ENCODE measurements at places on chromosomes 7 and 10.
A peak's percentile ranks its signal among the peaks of the same experiment; 100 is the strongest.

DNA sequence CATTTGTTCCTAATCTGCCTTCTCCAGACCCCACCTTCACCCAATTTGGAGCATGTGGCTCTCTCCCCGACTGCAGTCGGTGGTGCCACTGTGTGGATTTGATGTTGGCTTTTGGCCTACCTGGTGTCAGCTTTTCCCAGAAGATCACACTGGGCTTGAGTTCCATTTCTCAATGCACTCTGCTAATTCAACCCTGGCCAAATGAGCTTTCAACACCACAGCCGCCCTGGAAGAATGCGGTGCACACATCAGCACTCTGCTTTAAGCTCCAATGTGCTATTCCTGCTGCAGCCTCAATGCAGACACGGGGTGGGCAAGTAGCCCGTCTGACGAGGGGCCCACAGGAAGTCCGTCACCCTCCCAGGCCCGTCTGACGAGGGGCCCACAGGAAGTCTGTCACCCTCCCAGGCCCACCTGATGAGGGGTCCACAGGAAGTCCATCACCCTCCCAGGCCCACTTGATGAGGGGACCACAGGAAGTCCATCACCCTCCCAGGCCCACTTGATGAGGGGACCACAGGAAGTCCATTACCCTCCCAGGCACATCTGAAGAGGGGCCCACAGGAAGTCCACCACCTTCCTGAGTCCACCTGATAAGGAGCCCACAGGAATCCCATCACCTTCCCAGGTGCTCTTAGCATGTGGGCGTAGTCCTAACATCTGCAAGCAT is 64.4 kb downstream of the ASB13 start:
- no peak for DNase-seq

DNA sequence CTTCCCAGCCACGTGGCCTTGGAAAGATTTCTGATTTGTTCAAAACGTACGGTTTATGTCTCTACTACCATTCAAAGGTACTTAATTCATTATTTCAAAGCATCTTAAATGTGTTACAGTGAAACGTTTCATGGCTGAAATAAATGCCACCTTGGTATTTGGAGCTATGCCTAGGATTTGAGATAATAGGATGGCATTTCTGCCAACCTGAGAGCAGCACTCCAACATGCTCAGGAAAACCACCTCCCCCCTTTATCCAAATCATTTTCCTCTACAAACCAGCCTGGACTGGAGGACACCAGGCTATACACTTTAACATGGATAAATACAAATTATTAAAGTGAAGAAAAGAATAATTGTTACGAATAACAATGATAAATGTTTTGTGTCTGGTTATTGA is 260.9 kb downstream of the ZMYND11 start:
- DNase-seq, result no peak

DNA sequence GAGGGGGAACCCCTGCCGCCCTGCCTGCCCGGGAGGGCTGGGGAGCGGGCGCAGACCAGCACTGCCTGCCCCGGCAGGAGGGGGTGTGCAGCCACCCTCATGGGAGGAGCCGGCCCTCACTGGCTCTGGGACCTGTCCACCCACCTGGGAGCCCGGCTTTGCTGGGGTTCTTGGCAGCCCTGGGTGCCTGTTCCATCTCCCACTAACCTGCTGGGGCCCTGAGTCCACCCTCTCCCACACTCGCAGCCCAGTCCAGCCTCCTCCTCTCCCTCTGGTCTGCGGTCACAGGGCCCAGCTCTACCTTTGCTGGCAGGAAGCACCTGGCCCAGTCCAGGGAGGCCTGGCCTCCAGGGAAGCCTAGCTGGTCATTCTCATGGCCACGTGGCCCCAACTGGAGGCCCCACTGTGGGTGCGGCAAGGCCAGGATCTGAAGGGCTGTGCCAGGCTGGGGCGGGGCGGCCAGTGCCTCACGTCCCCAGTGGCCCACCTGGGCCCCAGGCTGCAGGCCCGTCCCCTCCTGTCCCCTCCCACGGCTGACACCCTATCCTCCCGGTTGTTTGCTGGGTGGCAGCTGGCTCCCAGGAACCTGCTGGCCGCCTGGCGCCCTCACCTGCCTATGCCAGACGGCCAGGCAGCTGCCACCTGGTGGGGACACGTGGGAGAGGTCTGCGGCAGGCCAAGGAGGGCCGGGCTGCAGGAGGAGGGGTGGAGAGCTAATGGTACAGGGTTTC is at the start of gene TMEM184A:
Gene TMEM184A, minus strand, starts transcription at position 393 of the 731 bp plus-strand sequence. CDS start 721 bp downstream, outside the sequence.
- DNase-seq, result peak; percentile 36

- DNase-seq, result no peak
Measured at GRCh38 chr7:155122831-155123230, 52.7 kb downstream of the HTR5A start.

GRCh38 chr7:5442757-5443305 is 19.2 kb upstream of the TNRC18 start:
- DNase-seq, result no peak

DNA sequence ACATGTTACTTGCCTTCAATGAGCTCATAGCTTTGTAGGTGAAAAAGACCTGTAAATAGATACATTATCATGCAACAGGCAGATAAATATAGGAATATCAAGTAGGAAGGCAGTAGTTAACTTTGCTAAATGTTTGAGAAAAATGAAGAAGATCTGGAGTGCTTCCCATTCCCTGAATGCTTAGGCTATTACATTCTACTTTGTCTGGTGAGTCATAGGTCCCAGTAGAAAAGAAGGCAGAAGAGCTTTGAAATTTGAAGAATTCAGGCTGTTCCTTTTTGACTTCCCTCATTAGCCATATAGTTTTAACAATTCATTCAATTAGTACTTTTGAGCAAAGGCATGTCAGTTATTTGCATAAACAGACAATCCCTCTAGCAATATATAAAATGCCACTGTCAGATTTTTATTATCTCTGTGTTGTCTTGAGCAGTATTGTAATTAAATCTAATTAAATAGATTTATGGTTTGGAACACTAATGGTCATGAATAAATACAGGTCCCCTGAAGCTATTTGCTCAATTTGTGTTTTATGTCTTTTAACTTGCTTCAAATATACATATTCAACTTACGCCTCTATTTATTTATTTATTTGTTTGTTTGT is 875.0 kb downstream of the REEP3 start:
- no peak for DNase-seq

- no peak for DNase-seq
Measured at GRCh38 chr10:88835910-88836221, 15.8 kb downstream of the ANKRD22 start.

GRCh38 chr7:55160539-55160938 is 141.7 kb downstream of the EGFR start:
- DNase-seq, result no peak

DNA sequence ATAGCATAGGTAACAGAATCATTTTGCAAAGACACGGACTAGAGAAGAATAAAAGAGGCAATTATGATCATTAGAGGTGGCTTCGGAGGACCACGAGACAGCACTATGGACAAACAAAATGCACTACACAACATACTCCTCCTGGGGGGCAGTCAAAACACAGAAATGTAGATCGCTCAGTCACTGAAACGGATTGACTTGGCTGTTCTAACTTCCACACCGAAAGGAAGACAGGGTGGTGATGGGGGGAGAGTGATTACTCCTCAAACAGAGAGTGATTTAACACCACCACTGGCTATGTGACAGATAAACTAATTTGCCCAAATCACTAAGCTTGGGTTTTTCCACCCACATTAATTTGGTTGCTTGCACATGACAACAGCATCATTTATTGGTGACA is 14.1 kb upstream of the PPA1 start:
- no peak for DNase-seq

DNA sequence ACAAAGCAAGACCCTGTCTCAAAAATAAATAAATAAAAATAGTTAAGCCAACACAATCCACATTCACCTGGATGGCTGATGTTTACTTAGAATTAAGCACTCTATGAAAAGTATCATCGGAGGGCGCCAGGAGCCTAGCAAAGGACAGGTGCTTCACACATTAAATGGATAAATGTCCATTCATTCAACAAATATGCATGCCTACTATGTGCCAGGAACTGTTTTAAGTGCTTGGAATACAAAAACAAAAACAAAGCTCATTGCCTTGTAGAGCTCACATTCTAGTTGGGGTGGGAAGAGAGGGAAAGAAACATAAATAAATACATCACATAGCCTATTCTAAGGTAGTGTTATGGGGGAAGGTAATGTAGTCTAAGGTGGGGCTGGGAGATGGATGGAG is 4.1 kb downstream of the BAIAP2L1 start:
- no peak for DNase-seq

DNA sequence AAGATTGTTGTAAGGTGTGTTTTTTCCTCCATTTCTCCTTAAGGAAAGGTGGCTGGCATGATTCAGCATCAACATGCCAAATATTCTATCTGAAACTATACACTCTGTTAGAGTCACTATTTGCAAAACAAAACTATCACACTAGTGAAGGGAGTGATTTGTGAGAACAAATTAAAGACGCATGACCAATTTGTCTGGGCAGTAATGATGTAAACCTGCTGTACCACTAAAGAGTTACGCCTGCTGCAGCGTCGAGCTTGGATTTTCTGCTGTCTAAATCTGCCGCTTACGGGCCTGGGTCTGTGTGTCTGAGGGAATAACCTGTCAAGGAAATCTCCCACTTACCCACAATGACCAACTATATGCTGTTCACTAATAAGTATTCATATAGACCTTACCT is 648.3 kb downstream of the PARD3 start:
- DNase-seq, result no peak

- no peak for DNase-seq
Measured at GRCh38 chr7:116770941-116771340, 91.4 kb upstream of the CAPZA2 start.

DNA sequence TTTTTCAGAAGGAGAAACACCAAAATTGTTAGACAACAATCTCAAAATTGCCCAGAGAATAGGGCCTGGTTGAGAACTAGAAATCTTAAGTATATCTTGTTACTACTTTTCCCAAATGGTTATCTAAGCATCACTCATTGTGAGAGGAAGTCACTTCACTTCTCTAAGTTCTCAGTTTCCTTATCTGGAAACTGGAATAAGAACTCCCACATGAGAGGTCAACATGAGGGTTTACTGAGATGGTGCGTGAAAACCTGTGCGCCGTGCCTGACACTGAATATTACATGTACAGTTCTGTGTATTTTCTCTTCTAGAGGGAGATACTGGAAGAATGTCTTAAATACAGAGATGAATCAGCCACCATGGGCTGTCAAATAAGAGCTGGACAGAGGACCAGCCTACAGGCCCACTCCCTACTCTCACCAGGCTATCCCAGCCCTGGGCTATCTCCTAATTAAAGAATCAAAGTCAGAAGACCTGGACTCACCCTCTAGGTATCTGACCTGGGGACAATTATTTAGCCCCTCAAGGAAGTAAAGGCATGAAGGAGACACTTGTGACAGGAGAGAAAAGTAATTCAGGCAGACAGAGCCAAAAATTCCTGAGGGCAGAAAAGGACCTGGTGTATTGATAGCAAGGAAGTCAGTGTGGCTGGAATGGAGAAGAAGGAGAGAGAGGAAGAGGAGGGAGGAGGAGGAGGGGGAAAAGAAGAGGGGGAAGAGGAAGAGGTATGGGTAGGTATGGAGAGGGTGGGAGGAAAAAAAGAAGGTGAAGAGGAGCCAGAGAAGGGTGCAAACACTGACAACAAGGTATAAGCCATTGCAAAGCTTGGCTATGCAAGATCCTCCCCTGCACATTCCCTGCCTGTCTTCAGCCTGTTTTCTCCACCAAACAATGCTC is 44.9 kb downstream of the CCDC71L start:
- no peak for DNase-seq

- no peak for DNase-seq
Measured at GRCh38 chr10:124198871-124199270, 105.5 kb upstream of the CHST15 start.

- DNase-seq, result no peak
Measured at GRCh38 chr10:31296754-31297153, 22.3 kb upstream of the ZEB1 start.

GRCh38 chr7:39656415-39656814 is 33.0 kb downstream of the RALA start:
- DNase-seq, result no peak

DNA sequence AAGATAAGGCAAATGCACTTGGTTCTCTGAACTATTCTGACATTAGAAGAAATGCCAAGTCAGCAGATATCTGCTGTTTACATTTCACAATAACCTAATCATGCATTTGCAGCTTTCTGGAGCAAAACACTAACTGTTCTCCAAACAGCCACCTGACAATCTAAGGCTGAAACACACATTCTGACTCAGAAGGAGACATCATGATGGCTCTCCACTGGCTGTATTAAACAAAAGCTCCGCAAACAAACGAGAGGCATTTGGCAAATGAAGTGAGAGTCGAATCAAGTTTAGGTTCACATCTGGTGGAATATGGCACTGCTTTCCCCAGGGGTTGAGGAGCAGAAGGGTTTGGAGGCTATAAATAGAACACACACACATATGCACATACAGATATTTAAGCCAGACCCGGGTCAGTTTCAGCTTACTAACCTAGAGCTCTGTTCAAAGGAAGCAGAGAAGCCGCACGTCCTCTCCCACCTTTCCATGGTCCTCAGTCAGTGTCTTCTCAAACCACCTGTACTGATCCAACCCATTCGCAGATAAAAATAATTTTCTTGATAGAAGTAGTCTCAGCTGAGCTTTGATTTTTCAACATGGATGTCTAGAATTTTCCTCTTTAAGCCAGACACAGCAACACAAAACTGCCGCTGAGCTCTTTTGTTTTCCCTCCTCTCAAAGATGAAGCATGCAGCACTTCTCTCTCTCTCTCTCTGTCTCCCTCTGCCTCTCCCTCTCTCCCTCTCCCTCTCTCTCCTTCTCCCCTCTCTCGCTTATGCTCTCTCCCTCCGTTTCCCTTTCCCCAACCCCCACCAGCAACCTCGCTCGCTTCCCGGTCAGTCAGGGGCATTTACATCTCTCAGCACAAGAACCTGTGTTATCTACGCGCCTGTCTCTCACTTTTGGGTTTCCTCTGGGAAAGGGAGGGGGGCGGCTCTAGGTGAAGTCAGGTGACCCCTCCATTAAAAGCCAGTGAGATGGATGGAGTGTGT is 682.8 kb downstream of the MAGI2 start:
- DNase-seq, result no peak

DNA sequence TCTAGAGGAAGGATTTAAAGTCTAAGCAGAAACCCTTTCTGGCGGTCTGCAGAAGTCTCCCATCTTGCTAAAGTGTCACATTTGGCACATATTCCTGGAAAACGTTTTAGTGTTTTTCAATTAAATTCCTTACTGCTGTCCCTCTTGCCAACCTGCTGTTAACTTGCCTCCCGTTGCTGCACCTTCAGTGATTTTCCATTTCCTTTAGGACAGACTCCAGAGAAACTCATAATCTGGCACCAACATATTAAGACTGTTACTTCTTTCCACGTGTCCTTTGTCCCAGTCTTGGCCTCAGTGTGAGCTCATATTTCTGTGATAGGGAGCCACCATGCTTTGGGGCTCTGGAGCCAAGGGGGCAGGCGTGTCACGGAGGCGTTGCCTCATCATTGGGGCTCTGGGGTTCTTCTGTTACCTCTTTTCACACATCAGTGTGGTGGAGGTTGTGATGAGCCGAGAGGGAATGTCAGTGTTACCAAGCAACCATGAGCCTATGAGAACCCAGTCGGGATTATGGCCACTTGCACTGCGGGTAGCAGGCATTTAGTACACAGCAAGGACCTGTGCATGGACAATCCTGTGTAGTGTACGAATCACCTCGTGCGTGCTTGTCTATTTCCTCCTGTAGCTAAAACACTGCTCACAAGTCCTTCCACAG is 26.0 kb upstream of the ZNF32 start:
- no peak for DNase-seq
